NCI-H2107 (cell line): ENCODE measurements at places on chromosomes 1 and 21.

DNA sequence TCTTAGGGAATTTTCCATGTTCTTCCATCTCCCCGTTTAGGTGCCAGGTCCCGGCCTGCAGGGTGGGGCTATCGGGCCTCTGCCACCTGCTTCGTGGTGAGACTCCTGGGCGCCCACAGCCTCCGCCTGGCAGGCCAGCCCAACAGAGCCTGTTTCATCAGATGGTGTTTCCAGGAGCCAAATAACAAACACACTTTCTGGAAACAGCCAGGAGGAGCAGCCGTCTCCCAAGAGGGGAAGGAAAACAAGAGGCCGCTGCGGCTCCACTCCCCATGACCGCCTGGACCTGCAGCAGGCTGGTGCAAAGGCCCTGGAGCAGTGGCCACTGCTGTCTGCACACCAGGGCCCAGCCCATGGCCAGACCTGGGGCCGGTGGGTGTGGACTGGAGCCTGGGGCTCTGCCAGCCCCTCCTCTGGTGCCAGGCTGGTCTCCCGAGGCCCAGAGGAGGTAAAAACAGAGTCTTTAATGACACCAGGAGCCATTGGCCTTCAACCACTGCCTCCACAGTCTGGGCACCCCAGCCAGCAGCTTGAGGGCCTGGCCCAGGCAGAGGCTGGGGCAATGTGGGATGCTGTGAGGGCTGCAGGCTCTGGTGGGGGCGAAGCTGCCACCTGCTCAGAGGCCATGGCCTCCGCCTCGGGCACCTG lies 55.0 kb downstream of the SLX9 start:
- no peak for DNase-seq

GRCh38 chr1:221794079-221794670 lies 52.3 kb upstream of the DUSP10 start:
- DNase-seq, result no peak

DNA sequence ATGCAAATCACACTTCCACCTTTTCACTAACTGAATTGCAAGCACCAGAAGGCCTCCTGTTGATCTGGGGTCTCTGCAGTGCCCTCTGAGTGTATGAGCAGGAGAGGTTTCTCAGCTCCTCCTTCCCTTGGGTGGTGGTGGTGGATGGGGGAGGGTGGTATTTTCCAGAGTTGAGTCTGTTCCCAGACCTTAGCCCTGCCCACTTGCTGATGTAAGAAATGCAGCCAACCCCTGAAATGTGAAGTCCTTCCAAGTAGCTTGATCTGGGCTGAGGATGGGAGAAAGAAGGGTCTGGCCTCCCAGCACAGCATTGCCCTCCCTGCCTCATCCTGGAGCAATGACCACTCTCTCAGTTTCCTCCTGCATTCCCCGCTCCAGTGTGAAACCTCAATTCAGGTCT lies 6.3 kb upstream of the FOXD2 start:
- no peak for DNase-seq

- no peak for DNase-seq
Observed at GRCh38 chr1:104629589-104629988, 879.9 kb downstream of the AMY1C start.

GRCh38 chr1:67316918-67317317 lies 9.2 kb downstream of the IL12RB2 start:
- no peak for DNase-seq

GRCh38 chr1:18373882-18374493 lies 106.7 kb upstream of the KLHDC7A start:
- no peak for DNase-seq
